ENCODE measurements at places on chromosomes 7 and 10.

DNA sequence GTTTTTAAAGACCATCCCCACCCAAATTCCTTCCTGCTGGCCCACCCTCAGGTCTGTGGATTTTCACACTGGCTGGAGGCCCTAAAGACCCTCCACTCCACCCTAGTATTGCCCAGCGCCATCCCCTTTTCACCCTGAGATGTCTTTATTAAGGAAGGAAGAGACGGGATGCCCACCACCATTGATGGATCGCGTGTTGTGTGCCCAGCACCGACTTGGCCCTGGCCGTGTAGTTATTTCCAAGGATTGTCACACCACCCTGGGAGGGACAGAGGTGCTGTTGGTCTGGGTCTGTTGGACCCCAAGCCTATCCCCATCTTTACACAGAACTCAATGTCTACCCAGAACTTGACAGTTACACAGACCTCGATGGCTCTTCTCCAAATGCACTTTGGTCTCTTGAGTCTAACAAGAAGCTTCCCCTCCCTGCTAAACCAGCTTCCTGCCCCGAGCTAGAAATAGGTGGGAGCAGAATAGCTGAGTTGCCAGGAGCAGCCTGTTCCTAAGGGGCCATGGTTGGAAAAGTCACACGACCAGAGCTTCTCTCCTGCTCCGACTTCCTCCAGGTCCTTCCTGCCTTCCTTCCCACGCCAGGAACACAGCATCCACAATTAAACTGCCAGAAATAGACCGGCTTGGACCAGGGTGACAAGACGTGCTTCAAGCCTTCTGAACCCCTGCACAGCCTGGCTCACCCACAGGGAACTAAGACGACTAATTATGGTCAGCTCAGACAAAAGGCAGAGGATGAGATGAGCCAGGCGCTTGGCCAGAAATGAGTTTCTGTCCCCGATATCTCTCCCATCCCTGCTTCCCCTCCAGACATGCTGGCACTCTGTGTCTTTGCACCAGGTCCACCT lies 139.5 kb upstream of the CHST15 start:
- no peak for DNase-seq

DNA sequence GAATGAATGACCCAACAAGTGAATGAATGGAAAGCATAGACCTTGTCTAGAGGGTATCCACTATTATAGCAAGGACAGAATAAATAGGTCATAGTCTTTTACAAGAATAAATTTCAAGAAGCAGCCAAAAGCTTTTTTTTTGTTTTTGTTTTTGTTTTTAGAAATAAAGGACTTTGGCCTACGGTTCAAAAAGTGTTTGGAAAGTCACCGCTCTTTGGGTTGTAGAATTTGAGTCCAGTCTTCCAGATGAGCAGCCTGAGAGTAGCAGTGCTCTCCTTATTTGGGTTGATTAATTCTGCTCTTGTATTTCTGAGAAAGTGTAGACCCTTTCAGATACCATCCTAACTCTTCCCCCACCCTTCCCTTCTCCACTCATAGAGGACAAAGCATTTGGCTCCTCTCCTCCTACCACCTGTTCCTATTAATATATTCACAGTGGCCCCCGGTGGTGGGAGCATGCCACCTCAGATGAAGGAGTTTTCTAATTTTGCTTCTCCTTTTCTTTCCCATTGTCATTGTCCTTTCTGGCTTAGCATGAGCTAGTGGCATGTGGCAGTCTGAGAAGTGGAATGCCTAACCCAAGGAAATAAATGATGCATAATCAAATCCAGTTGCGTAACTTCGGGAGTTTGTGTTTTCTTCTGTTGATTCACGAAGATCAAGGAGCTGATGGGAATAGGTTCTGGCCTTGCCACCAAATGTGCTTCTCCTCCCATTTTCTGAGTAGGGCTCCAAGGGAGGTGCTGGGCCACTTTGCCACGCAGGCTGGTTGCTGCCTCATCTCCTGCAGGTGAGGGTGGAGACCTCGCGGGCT lies 114.7 kb downstream of the CHN2 start:
- DNase-seq = no peak

DNA sequence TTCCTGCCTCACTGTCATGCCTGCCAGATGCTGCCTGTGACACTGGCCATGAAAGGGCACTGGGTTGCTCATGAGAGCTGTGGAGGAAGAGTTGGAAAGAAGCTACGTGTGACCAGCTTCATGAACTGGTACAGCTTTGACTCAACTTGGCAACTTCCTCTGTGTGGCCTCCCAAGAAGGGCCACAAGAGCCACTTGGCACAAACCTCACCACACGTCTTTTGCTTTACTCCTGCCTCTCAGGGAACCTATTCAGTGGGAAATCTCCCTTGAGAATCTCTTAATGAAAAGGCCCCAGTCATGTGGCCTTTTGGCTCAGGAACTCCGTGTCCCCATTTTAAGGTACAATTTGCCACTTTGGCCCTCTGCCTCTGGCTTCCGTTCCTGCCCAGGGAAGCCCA lies 54.5 kb downstream of the FRMD4A start:
- no peak for DNase-seq

DNA sequence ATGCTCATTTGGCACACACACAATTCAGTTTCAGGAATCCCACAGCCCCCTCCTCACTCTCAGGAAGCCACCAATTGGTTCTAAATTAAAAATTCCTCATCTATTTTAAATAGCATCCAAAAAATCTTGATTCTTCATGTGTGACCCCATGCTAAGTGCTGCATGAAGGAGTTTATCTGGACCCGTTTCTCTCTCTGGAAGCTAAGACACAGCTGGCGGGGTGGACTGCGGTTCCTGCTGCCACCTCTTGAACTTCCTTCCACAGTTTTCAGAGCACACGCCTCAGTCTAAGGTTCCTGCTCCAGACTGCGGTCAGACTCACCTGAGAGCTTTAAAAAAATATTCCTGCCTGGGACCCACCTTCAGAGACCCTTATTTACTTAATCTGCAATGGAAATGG lies 34.5 kb downstream of the LYZL1 start:
- no peak for DNase-seq

GRCh38 chr7:120720317-120720716 lies 137.6 kb downstream of the TSPAN12 start:
- no peak for DNase-seq
